GM10248 (cell line): ENCODE measurements at places on chromosomes 7 and 10.

DNA sequence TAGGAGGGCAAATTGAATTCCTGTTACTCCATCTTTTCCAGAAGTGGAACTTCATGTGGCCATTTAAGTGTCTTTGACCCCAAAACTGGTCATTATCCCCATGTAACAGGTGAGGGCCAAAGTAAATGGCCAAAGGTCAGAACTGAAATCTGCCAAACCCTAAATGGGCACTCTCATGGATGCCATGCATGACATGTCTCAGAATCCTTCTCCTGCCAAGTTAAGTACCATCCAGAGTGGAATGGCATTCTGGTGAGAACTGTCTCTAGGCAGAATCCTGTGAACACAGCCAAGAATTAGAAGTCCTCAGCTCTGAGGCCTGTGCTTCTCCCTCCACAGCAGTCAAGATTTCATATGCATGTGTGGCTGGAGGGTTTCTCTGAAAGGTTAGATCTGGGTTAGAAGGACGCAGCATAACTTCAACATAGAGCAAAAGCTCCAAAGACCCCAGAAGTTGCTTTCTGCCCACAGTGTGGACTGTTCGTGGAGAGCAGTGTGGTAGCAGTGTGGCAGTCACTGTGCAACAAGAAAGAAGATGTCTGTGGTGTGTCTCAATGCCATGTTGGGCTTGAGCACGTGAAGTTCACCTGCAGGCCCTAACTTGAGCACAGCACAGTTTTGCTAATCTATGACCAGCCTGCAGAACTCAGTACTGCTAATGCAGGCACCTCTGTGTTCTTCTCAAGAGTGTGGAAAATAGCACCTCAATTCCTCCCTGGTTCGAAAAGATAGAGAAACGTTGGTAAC, 121.3 kb downstream of the ADCY1 start:
- DNase-seq = no peak

DNA sequence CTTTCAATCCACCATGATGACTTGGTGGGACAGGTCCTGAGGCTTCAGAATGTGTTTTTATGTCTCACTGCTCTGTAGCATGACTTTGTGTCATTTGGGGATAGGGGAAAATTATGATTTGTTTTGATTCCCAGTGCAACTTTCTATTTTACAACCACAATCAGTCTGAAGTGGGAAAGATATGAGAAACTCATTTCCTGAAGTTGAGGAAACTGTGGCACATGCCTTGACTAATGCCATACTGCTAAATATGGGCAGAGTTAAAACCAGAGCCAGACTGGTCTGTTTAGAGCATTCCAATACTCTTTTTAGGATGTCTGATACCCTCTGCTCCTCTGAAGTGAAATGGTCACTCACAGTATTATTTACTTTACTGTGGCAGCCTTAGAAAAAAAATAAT, 307.7 kb downstream of the ADRA2A start:
- no peak for DNase-seq

DNA sequence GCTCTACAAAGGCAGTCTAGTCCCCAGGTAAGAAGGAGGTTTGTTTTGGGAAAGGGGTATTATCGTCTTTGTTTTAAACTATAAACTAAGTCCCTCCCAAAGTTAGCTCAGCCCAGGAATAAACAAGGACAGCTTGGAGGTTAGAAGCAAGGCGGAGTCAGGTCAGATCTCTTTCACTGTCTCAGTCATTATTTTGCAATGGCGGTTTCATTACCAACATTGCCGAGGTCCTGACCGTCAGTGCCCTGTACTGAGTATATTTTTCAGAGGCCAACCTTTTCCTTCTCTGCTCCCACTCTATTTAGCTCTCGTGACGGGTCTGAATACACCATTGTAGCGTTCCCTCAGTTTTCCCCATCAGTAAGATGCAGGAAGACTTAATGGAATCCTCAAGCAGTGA, 184.5 kb downstream of the PRKCQ start:
- DNase-seq = no peak

DNA sequence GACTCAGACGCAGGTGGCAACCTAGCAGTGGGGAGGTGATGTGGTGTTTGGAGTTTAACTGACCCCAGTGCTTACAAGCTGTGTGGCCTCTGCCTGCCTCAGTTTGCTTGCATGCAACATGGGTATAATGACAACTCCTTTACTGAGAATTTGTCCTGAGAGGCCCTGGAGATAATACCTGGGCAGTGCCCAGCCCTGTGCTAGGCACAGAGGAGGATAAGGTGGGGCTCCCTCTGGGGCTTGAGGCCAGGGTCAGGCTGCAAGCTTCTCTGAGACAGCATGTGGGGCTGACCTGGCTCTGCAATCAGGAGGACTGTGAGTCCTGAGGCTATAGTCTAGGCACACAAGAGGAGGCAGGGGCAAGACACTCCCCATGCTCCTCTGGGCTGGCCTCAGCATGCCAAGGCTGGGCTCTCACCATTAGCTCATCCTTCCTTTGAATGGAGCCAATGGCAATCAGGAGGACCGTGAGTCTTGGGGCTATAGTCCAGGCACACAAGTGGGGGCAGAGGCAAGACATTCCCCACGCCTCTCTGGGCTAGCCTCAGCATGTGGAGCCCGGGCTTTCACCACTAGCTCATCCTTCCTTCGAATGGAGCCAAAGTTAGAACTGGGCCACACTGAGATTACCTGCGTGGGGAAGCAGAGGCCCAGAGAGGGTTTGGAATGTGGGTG, 147.9 kb downstream of the RPS24 start:
- DNase-seq = no peak

- no peak for DNase-seq
These were observed 52.3 kb upstream of the TRIM24 start for GRCh38 chr7:138407792-138408191.
